ENCODE measurements at places on chromosomes 7 and 10.

DNA sequence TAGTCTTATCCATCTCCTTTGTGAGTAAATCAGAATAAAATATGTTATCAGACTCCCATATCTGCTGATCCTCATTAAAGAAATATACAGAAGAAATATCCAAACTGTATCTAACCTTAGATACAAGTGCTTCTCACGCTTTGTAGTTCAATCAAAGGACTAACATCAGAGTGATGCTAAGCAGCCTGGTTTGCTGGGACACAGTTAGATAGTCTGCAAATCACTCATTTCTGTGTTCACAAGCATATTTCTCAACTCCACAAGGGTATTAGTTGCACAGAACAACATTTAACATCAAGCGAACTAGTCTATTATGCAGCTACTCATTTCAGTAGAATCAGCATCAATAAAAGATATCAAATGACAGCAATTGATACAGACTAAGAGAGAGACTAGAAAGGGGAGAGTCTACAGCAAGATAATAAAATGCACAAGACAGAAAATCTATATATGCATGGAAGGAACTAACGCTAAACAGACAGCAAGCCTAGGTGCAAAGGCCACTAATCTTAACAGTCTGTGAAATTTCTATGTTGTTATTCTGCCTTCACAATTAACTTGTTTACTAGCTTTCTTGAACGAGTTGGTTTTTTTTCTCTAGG, 30.0 kb downstream of the DNAJC12 start:
- DNase-seq = no peak

- no peak for DNase-seq
Observed at GRCh38 chr7:28145931-28146330, 34.7 kb downstream of the JAZF1 start.

DNA sequence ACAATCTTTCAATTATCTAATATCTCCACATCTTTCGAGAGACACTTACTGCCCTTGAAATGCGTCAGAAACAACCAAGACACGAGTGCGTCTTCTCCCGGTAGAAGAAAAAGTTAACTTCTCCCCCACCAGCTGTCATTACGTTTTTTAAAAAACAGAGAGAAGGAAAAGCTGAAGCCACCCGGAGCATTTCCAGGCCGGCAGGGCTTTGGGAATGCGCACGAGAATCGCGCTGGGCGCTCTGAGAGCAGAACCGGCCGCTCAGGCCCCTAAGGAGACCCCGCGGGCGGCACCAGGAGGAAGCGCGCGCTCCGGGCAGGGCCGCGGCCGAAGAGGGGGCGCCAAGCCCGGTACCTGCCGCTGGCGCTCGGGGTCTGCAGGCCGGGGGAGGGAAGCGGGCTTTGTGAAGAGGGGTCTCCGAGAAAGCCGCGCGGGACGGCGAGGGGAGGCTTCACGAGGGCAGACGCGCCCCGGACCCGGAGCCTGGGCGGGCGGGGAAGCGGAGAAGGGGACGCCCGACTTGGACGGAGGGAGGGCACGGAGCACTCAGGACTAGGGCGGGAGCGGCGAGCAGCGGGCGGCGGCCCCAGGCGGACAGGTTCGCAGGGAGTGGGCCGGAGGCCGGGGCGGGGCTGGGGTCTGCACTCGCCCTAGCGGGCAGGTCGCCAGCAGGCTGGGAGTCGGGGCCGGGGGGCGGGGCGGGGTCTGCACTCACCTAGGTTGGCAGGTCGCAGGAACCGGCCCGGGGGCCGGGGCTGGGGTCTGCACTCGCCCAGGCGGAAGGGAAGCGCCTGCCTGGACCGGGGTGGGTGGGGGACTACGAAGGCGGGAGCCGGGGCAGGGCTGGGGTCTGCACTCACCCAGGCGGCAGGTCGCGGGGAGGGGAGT, 932 bp downstream of the ESYT2 start:
- DNase-seq = peak; percentile 59

DNA sequence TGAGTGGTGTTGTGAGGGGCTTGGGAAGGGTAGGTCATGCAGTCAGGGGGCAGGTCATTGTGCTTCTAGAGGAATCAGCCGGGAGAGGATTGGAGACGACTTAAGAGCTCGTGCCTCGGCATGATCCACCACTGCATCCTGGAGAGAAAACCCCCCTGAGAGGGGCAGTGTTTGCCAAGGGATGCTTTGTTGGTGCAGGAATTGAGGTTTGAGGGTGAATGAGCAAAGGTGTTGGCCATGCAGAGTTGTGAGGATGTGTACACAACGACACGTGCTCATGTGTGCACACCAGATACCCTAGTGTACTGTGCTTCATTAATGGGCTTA, 85.6 kb upstream of the ANLN start:
- peak; percentile 34 for DNase-seq
